ENCODE measurements at places on chromosomes 7 and 10. TPM values are rescaled to one million over a fixed set of nuclear protein-coding genes. Genes with fewer than 3 reads are reported as not detected.

SNX13 gene
- total RNA-seq = 43.8 TPM

UBE3C gene
- 62.9 TPM for total RNA-seq

PTPRZ1 gene
- total RNA-seq = 5.6 TPM

FZD1 gene
- 20.5 TPM for total RNA-seq

GIMAP1 gene
- 3.7 TPM for total RNA-seq

KIN gene
- total RNA-seq = 17.2 TPM

CUBN gene
- total RNA-seq = 1.3 TPM

PPP1R17 gene
- total RNA-seq = not detected

TMEM229A gene
- not detected for total RNA-seq

CALU gene
- 185 TPM for total RNA-seq

GBF1 gene
- 38.2 TPM for total RNA-seq

ZNF138 gene
- total RNA-seq = 12.5 TPM

RNF148 gene
- 0.36 TPM for total RNA-seq
